ENCODE measurements at places on chromosomes 3 and 15.

DNA sequence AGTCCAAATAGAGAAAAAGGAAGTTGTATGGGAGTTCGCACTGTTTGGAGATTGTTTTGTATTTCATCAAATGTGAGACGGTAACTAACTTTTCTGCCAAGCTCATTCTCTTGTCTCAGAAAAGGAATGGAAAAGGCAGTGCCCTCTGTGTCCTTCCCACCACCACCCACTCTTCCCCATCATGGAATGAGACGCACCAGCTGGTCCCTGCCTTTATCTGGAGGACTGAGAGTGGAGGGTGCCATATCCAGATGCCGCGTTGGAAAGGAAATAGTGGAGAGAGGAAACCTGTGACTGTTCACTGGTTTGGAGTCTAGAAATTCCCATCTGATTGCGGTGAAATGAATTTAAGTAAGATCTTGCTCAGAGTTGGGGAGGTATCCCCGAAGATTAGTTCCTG lies 3.7 kb upstream of the CCK start:
- no peak for DNase-seq

- no peak for DNase-seq
These were observed 40.4 kb upstream of the C15orf39 start for GRCh38 chr15:75161106-75161916.

GRCh38 chr3:80676261-80676660 lies 908.5 kb upstream of the ROBO1 start:
- no peak for DNase-seq

DNA sequence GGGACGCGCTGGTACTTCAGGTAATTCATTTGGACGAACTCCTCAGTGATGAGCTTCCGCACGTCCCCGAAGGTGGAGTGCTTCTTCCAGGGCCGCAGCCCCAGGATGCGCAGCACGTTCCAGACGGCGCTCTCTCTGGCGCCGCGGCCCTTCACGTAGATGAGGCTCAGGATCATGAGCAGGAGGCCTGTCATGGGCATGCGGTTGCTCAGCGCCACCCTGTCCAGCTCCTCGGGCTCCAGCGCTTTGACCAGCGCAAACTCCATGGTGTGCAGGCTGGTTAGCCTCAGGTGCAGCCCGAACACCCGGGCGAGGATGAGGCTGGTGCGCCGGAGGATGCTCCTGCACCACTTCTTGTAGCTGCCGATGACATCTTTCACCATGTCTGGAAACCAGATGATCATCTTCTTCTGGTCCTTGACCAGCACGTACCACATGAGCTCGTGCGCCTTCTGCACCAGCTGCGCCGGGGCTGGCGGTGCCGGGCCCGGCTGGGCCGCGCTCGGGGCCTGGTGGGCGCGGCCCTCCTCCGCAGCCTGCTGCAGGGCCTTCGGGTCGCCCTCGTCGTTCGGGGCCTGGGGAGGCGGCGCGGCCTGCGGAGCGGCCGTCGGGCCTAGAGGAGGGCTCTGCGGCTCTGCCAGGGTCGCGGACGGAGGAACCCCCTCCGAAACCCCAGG lies 501 bp downstream of the NDN start:
- no peak for DNase-seq

- no peak for DNase-seq
These were observed 21.1 kb downstream of the PARP15 start for GRCh38 chr3:122598556-122598955.

DNA sequence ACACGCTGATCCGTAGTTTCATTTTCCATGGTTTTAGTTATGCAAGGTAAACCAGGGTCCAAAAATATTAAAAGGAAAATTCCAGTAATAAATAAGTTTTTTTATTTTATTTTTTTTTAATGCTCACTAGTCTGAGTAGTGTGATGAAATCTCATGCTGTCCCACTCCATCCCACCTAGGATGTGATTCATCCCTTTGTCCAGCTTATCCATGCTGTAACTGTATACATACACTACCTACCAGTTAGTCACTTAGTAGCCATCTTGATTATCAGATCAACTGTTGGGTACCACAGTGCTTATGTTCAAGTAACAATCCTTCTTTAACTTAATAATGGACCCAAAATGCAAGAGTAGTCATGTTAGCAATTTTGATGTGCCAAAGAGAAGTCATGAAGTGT lies 75.2 kb downstream of the ESYT3 start:
- DNase-seq: no peak

- no peak for DNase-seq
These were observed 67.7 kb downstream of the MGLL start for GRCh38 chr3:127754411-127755304.

GRCh38 chr3:106299300-106300098 lies 430.7 kb upstream of the CBLB start:
- peak; percentile 66 for DNase-seq

DNA sequence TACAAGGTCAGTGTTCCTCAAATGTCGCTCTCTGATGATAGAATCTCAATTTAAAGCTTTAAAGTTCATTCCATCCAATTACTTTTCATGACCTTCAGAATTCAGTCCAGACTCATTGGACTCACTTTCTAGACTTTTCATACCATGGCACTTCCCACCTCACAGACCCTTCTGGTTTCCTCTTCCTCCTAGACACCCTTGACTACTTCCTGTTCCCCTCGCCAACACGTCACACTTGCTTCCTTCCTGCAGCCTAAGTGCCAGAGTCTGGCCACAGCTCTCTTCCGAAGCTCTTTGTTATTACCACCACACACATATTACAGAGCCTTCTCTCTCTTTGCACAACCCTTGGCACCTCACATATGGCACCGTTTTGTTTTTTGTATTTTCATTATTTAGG lies 59.1 kb upstream of the UMPS start:
- DNase-seq: no peak

DNA sequence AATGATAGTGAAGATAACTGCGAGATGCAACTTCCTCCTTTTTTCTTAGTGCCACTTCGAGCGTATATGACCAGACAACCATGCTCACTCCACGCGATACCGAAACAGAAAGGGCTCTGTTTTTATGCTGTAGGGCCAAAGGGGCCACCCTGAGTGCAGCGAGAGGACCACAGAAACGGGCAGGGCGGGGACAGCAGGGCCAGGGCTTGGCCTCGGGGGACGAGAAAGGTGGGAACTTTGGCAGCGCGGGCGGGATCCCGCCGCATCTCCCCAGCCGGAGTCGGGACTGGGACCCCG lies 483 bp downstream of the VPS13C start:
- no peak for DNase-seq
